ENCODE measurements at places on chromosomes 3 and 15. TPM values are rescaled to one million over a fixed set of nuclear protein-coding genes. Genes with fewer than 3 reads are reported as not detected.

DNA sequence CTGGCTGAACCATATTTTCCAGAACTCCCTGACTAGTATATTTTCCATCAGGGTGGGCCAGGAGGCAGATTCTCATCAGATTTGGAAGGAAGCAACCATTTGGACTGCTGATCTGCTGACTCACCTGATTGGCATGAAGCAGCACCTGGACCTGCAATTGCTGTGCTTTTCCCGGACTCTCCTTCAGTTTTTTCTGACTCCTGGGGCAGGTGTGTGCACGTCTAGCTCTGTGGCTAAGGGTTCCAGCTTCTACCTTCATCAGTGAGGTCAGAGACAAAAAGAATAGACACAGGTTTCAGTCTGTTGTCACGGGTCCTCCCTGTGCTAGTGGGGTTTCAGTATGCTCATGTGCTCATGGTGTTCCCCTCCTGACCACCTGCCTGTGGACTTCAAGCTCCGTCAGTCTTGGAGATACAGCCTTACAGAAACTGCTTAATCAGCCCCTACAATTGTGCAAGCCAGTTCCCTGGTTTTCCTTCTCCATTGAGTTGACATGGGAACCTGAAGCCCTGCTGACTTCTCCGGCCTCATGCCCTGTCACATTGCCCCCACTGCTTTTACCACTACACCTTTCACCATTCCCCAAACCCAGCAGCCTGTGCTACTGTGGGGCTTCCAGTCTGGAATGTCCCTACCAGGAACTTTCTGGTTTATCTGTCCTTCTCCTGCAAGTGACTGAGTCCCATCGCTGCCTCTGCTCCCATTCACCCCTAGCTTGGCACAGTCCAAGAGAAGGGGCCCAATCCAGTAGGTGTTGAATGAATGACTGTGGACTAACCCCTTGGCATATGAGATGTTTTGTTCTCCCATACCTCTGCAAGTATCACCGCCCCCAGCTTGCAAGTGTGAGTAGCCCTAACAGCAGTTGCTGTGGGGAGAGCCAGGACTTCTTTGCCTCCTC is 31.7 kb downstream of the HMCES start:
- no peaks in the 10 kb centered on the region for H3K36me3 ChIP-seq
- DNase-seq: no peak
- H3K4me3 ChIP-seq: no peak overlapping the region
- peaks cover 12% of the 10 kb centered on the region for H3K4me1 ChIP-seq
- H3K27me3 ChIP-seq: no peaks in the 10 kb centered on the region
- no peak overlapping the region for H3K27ac ChIP-seq

The ABHD17C gene
- 9.5 TPM for total RNA-seq

GRCh38 chr15:39624806-39625205 is 43.9 kb downstream of the THBS1 start:
- peaks cover 31% of the 10 kb centered on the region for H3K4me1 ChIP-seq
- peak overlapping the region; percentile 30 for H3K27ac ChIP-seq
- no peak overlapping the region for H3K4me3 ChIP-seq
- no peaks in the 10 kb centered on the region for H3K36me3 ChIP-seq

The KPNA4 gene
- total RNA-seq: 80.8 TPM

- no peaks in the 10 kb centered on the region for H3K4me1 ChIP-seq
- H3K27me3 ChIP-seq: no peaks in the 10 kb centered on the region
- H3K27ac ChIP-seq: no peak overlapping the region
- H3K36me3 ChIP-seq: no peaks in the 10 kb centered on the region
- H3K4me3 ChIP-seq: no peak overlapping the region
Measured at GRCh38 chr3:172911142-172911541, 160.6 kb downstream of the ECT2 start.

GRCh38 chr15:63065262-63066221 is 23.0 kb downstream of the TPM1 start:
- H3K27me3 ChIP-seq: no peaks in the 10 kb centered on the region
- H3K4me1 ChIP-seq: peaks cover 23% of the 10 kb centered on the region
- H3K36me3 ChIP-seq: peaks cover 92% of the 10 kb centered on the region

DNA sequence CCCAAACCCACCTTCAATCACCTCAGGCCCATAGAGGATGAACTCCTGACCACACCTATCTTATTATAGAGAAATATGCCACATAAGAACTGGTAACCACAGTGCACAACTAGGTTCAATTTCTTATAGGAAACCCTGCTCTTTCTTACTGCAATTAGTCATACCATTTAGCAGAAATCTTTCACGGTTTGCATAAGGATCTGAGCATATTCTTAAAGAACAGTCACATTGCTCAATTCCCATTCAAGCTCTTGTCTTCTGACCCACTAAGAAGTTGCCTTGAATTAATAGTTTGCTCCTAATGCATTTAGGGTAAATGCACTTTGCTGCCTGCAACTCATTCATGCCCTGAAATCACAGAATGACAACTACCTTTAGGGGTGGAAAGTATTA is 9.2 kb downstream of the ERC2 start:
- H3K27me3 ChIP-seq: no peaks in the 10 kb centered on the region
- H3K36me3 ChIP-seq: no peaks in the 10 kb centered on the region
- H3K4me3 ChIP-seq: no peak overlapping the region
- no peak for DNase-seq
- no peaks in the 10 kb centered on the region for H3K4me1 ChIP-seq
- H3K27ac ChIP-seq: no peak overlapping the region

DNA sequence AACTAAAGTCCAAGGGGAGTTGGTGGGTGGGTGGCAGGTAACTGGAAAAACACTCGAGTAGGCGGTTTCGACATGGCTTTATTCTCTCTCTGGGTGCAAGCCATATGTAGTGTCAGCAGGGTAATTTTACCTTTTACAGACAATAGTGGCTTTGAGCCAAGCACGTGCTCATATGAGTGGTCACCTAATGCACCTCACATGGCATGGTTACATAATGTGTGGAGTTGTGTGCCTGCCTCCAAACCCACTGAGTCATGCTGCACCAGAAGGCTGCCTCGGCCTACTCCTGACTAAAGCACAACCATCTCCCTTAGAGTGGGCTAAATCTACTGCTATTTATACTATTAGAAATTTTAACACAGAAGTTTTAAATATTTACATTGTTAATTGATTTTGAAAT is 16.5 kb downstream of the CCRL2 start:
- H3K4me3 ChIP-seq: no peak overlapping the region
- no peak overlapping the region for H3K27ac ChIP-seq
- DNase-seq: peak; percentile 39
- H3K36me3 ChIP-seq: no peaks in the 10 kb centered on the region

GRCh38 chr3:196120291-196120951 is 38.5 kb upstream of the TFRC start:
- H3K4me1 ChIP-seq: no peaks in the 10 kb centered on the region
- H3K4me3 ChIP-seq: no peak overlapping the region
- no peak for DNase-seq
- H3K27ac ChIP-seq: no peak overlapping the region
- no peaks in the 10 kb centered on the region for H3K36me3 ChIP-seq
- H3K27me3 ChIP-seq: no peaks in the 10 kb centered on the region

The TMC3 gene
- 0.22 TPM for total RNA-seq

The DNAJC13 gene
- 38.5 TPM for total RNA-seq

DNA sequence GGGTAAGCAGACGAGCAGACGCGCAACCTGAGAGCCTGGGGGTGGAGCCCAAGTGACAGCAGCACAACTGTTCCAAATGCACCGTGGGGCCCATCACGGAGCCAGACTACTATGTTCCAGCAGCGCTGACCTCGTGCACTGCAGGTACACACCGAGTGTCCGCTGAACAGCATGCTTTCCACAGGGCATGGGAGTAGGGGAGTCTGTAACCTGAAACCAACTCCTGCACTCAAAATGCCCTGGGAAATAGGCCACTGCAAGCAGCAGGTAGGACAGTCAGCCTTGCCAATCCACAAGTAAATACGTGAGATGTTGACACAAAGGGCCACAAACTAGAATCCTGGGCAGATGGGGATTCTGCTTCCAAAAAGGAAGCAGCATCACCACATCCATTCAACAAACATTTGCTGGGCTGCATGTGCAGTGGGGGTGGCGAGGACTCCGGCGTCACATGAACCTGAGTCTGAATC is 73.9 kb downstream of the TBC1D2B start:
- H3K4me3 ChIP-seq: no peak overlapping the region
- H3K27ac ChIP-seq: no peak overlapping the region
- H3K4me1 ChIP-seq: peaks cover 22% of the 10 kb centered on the region
- H3K27me3 ChIP-seq: no peaks in the 10 kb centered on the region
- peaks cover 19% of the 10 kb centered on the region for H3K36me3 ChIP-seq

GRCh38 chr3:106862067-106862466 is 515.2 kb upstream of the CCDC54 start:
- peak overlapping the region; percentile 68 for H3K27ac ChIP-seq
- no peaks in the 10 kb centered on the region for H3K36me3 ChIP-seq
- DNase-seq: peak; percentile 62

- H3K4me1 ChIP-seq: peaks cover 11% of the 10 kb centered on the region
- H3K36me3 ChIP-seq: no peaks in the 10 kb centered on the region
- peak within 1 kb of the TSS; percentile 85 for H3K4me3 ChIP-seq
- peak within 1 kb of the TSS; percentile 93 for H3K27ac ChIP-seq
- peak; percentile 91 for DNase-seq
- no peaks in the 10 kb centered on the region for H3K27me3 ChIP-seq
Measured at GRCh38 chr3:122415762-122416654, at the start of gene WDR5B. WDR5B (minus strand) TSS chr3:122416062; CDS start chr3:122415528, 534 bp downstream.

DNA sequence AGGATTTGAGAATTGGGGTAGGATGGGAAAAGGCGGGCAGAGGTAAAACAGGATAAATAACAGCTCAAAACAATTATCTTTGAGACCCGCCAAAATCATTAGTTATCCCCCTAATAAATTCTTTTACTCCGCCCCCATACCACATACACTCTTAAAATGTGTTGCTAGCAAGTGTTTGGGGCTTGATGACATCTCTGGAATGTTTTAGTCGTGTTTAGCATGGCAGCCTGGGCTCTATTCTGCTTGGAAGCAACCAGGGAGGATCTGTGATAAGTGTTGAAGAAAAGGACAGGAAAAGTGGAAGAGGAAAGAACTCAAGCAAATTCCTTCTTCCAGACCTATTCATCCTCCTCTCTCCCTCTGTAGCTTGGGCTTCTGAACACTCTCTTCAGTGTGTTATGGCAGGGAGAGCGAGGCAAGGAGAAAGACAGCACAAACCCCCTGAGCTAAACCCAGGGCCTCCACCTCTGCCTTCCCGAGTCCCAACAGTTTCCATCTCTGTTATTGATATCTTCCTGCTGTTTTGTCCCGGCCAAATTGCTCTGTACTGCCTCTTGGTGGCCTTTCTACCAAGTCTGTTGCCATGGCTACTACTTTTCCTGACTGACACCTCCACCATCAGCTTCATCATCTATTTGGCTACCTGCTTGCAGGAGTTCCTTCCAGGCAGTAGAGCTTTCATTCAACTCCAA is 135.8 kb downstream of the RPL22L1 start:
- no peak for DNase-seq
- no peak overlapping the region for H3K27ac ChIP-seq
- H3K4me1 ChIP-seq: peaks cover 4% of the 10 kb centered on the region
- H3K4me3 ChIP-seq: no peak overlapping the region
- H3K27me3 ChIP-seq: no peaks in the 10 kb centered on the region

- DNase-seq: no peak
- no peak overlapping the region for H3K4me3 ChIP-seq
- H3K27me3 ChIP-seq: no peaks in the 10 kb centered on the region
Measured at GRCh38 chr15:39602143-39602542, 21.3 kb downstream of the THBS1 start.

The ENTPD3 gene
- total RNA-seq: 0.53 TPM

GRCh38 chr15:51775967-51776816 is 24.8 kb downstream of the TMOD2 start:
- no peak overlapping the region for H3K4me3 ChIP-seq
- H3K27ac ChIP-seq: no peak overlapping the region
- H3K36me3 ChIP-seq: no peaks in the 10 kb centered on the region
- no peak for DNase-seq
- no peaks in the 10 kb centered on the region for H3K4me1 ChIP-seq

DNA sequence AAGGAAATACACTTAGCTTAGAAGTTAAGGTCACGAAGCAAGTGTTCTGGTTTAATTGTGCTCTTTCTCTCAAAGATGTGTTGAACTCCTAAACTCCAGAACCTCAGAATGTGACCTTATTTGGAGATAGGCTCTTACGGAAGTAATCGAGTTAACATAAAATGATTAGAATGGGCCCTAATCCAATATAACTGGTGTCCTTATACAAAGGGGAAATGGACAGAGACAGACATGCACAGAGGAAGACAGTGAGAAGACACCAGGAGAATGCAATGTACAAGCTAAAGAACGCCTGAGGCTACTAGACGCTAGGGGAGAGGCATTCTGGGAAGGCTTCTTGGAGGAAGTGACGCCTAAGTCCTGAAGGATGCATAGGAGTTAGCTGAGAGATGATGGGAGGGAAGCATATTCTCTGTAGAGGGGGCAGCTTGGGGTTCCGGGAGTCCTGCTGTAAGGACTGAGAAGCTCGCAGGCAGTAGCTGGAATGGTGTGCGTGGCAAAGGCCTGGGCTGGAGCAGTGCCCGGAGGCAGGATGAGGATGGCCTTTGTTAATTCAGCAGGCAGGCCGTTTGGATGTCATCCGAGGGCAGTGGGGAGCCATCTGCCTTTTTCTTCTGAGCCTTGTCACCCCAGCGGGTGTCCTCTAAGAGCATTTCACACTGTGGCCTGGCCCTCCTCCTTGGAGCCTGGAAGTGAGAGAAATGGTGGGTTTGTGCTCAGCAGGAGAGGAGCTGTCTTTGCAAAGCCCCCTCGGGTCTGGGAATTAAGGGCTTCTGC is 513.4 kb downstream of the SHQ1 start:
- no peaks in the 10 kb centered on the region for H3K36me3 ChIP-seq
- H3K4me3 ChIP-seq: no peak overlapping the region
- no peak overlapping the region for H3K27ac ChIP-seq

GRCh38 chr3:143208976-143209714 is 89.6 kb downstream of the CHST2 start:
- no peak overlapping the region for H3K4me3 ChIP-seq
- DNase-seq: no peak
- H3K4me1 ChIP-seq: peaks cover 3% of the 10 kb centered on the region
- no peaks in the 10 kb centered on the region for H3K36me3 ChIP-seq

The NR2E3 gene
- not detected for total RNA-seq

- no peak overlapping the region for H3K27ac ChIP-seq
- peaks cover 4% of the 10 kb centered on the region for H3K27me3 ChIP-seq
- H3K4me1 ChIP-seq: no peaks in the 10 kb centered on the region
- no peak overlapping the region for H3K4me3 ChIP-seq
- no peak for DNase-seq
Measured at GRCh38 chr15:53982071-53982680, 3.9 kb downstream of the UNC13C start.

The VWA5B2 gene
- total RNA-seq: not detected

GRCh38 chr15:63763476-63764123 is 70.1 kb downstream of the HERC1 start:
- H3K36me3 ChIP-seq: no peaks in the 10 kb centered on the region
- H3K4me1 ChIP-seq: no peaks in the 10 kb centered on the region
- DNase-seq: peak; percentile 42
- H3K4me3 ChIP-seq: no peak overlapping the region
- no peak overlapping the region for H3K27ac ChIP-seq
- no peaks in the 10 kb centered on the region for H3K27me3 ChIP-seq

DNA sequence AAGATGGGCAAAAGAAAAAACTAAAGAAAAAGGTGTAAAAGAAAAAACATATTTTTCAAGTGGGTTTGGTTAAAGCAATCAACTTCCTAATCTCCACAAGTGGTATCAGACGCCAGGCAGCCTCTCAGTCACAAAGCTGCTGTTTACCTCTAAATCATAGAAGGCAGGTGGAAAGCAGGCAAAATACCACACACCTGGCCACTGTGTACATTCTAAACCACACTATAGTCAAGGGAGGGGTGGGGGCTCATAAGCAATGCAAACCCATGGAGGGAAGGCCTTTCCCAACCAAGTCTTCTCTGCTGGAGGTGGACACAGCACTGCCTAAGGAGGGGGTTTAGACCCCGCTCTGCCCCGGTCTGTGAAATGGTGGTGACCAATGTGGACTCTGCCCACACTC is 50.4 kb downstream of the MCF2L2 start:
- H3K4me3 ChIP-seq: no peak overlapping the region
- DNase-seq: no peak
- H3K36me3 ChIP-seq: no peaks in the 10 kb centered on the region
- H3K27me3 ChIP-seq: no peaks in the 10 kb centered on the region
- peaks cover 5% of the 10 kb centered on the region for H3K4me1 ChIP-seq
- no peak overlapping the region for H3K27ac ChIP-seq

The IQCF2 gene
- not detected for total RNA-seq

The CPNE9 gene
- 0.20 TPM for total RNA-seq

All from astrocyte (in vitro differentiated cells and primary cell).